Umbilical cord (tissue), 2 donors: ENCODE measurements at places on chromosomes 12 and 14.

DNA sequence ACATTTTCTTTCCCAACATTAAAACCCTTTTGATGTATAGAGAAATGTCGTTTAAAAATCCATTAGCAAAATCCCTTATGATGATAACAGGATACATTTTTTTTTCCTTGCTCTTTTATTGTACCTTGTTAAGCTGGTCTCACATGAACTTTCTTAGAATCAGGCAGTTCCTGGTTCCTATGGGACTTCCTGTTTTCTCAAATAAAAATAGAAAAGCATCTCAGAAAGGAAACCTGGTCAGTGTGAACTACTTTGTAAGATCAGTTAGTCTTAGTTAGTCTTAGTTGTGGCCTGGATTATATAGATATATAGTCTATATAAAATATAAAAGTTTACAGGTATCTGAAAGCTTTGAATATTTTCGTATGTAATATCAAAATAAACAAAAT, 40.3 kb downstream of the LEMD3 start:
- no peak for DNase-seq

DNA sequence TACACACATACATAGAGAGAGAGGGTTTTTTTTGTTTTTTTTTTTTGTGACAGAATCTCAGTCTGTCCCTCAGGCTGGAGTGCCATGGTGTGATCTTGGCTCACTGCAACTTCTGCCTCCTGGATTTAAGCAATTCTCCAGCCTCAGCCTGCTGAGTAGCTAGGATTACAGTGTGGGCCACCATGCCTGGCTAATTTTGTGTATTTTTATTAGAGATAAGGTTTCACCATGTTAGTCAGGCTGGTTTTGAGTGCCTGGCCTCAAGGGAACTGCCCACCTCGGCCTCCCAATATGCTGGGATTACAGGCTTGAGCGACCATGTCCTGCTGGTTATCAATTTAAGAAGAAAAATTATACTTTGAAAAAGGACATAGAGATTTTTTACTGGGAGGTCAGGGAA, 710.6 kb downstream of the SLC6A15 start:
- no peak for DNase-seq

DNA sequence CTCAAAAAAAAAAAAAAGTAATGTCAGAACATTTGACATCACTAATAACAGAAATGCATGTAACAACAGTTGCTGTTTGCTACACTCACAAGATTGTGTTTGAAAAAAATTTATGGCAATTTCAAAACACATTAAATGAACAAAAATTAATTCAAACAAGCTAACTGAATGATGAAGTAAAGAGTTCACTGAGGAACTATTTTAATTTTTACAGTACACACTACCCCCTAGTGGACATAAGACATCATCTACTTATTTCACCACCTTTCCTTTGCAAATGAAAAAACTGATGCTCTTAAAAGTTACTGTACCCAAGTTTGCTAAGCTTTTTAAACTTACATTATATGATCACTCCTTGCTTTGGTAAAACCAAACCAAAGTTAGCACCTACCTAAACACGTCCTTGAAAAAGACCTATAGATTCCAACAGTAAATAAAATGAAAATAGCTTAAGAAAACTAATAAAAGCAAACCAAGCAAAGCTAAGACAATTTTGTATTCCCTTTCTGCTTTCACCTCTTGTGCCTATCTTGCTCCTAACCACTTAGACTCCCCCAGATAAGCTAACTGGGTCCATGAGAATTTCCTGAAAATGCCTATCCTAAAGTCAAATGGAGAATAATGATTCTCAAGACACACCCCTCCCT, 22.2 kb downstream of the UBE2N start:
- peak; percentile 55 for DNase-seq

GRCh38 chr12:12357719-12358461, 1.0 kb downstream of the BORCS5 start:
- DNase-seq: no peak

DNA sequence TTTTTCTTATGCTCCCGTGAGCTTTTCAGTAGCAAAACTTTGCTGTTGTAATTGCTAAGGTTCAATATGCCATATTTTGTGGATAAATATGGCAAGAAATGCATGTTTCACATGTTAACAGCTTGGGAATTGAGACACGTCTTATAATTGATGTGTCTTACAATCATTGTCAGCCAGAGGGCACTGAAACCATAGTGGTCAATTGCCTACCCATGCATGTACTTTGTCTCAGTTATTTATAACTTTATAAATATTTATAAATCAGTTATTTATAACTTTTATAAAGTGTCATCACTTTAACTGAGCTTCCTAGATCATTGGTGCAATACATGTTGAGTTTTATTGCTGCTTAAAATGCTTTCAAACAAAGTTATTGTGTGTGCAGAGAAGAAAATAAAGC, 82.0 kb downstream of the CATSPERB start:
- peak; percentile 26 for DNase-seq

DNA sequence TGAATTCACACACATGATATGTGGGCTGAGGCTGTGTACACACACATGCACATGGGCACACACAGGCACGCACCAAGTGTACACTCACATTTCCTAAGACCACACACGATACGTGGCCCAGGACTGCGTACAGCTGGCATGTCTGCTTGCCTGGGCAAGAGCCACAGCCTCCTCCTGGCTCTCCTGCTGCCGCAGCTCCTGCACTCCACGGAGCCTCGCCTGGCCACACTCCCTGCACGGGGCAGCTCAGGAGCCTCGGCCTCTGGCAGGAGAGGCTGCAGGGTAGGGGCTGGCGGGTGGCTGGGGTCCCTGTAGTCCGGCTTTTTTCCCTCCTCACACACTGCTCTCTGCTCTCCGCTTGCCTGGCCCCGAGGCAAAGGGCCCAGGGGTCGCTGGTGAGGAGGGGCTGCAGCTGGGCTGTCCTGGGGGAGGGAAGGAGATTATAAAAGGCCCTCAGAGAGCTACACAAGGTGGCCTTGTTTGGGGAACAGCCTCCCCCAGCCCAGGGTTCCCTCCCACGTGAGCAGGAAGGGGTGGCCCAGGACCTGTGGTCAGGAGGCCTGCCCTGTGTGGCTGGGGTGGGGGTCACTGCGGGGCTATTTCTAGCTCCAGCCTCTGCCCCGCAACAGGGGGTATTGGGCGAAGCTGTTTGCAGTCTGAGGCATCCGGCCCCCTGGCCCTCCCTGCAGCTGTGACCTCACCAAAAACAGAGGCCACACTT, 89.0 kb upstream of the SFSWAP start:
- DNase-seq: no peak

GRCh38 chr14:95535226-95536021, 574 bp downstream of the GLRX5 start:
- no peak for DNase-seq

- DNase-seq: no peak
Measured at GRCh38 chr12:91918431-91918830, 227.2 kb downstream of the BTG1 start.

GRCh38 chr14:72625689-72626088, 268.2 kb downstream of the DPF3 start:
- no peak for DNase-seq

GRCh38 chr12:109721276-109721675, 7.7 kb downstream of the FAM222A start:
- DNase-seq: no peak
